ENCODE measurements at places on chromosomes 4 and X. TPM values are rescaled to one million over a fixed set of nuclear protein-coding genes. Genes with fewer than 3 reads are reported as not detected.

Gene FGG
- total RNA-seq: not detected

Gene REELD1
- not detected for total RNA-seq

GRCh38 chr4:108024085-108024877, 34.6 kb downstream of the HADH start:
- no peak for DNase-seq

GRCh38 chr4:148376151-148376550, 66.1 kb downstream of the NR3C2 start:
- DNase-seq: peak; percentile 86

GRCh38 chr4:56990109-56990905, 11.6 kb downstream of the POLR2B start:
- peak; percentile 13 for DNase-seq
